ENCODE measurements at places on chromosomes 11 and 22.

- no peak for DNase-seq
Observed at GRCh38 chr11:65852508-65853245, 5.3 kb downstream of the CFL1 start.

- DNase-seq: no peak
Observed at GRCh38 chr11:102583141-102583873, 41.8 kb downstream of the MMP20 start.

DNA sequence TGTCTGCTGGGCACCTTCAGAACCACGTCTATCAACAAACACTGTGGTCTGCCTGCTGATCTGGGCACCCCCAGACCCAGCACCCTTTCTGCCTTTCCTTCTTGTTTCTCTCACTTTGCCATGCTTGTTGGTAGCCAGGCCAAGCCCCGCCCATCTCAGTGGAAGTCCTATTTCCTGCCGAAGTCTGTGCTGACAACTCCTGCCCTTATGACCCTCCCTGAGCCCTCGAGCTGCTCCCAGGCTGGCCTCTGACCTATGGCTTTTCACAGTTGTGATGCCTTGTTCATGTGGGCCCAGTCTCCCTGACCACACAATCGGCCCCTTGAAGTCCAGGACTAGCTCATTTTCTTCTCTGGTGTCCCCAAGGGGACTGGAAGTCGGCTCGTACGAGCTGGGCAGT is 132.1 kb downstream of the DSCAML1 start:
- DNase-seq: no peak

- DNase-seq: no peak
Observed at GRCh38 chr11:61923166-61924063, 6.0 kb upstream of the RAB3IL1 start.

DNA sequence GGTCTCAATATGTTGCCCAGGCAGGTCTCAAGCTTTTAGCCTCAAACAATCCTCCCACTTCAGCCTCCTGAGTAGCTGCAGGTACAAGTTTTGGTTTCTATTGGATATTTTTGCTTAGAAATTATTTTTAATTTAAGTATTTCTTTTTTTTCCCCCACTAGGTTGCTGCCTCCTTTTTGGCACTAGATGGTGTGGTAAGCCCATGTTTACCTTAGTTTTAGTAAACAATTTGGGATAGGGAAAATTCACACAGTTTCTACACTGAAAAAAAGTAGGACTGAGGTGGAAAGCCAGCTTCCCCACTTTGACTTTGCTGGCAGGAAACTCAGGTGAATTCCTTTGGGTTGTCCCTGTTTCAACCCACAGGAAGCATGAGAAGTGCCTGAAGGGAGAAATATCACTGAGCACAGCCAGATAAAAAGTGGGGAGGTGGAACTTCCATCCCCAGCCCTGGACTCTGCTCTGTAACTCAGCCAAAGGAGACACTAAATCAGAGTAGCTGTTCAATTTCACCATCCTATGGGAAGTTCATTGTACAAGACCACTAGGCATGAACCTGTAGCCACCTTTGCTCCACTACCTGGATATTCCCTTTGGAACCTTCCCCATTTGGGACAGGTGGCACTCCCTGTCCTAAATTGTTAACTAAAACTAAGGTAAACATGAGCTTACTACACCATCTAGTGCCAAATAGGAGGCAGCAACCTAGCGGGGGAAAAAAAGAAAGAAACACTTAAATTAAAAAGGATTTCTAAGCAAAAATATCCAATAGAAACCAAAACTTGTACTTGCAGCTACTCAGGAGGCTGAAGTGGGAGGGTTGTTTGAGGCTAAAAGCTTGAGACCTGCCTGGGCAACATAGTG is 154.4 kb upstream of the FAT3 start:
- no peak for DNase-seq

DNA sequence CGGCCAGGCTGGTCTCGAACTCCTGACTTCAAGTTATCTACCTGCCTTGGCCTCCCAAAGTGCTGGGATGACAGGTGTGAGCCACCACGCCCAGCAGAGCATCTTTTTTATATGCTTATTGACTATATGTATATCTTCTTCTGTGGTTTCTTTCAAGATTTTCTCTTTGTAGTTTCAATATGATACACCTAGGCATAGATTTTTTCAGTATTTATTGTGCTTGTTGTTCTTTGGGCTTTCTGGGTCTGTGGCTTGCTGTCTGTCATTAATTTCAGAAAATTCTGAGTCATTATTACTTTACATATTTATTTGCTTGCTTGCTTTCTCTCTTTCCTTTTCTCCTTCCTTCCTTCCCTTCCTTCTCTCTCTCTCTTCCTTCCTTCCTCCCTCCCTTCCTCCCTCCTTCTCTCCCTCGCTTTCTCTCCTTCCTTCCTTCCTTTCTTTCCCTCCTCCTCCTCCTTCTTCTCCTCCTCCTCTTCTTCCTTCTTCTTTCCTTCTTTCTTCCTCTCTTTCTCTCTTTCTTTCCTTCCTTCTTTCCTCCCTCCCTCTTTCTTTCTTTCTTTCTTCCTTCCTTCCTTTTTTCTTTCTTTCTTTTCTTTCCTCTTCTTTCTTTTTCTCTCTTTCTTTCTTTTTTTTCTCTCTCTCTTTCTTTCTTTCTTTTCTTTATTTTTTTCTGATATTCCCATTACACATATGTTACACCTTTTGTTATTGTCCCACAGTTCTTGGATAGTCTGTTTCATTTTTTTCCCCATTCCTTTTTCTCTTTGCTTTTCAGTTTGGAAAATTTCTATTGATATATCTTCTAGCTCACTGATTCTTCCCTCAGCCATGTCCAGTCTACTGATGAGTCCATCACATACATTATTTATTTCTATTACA is 10.9 kb upstream of the DCHS1 start:
- no peak for DNase-seq

DNA sequence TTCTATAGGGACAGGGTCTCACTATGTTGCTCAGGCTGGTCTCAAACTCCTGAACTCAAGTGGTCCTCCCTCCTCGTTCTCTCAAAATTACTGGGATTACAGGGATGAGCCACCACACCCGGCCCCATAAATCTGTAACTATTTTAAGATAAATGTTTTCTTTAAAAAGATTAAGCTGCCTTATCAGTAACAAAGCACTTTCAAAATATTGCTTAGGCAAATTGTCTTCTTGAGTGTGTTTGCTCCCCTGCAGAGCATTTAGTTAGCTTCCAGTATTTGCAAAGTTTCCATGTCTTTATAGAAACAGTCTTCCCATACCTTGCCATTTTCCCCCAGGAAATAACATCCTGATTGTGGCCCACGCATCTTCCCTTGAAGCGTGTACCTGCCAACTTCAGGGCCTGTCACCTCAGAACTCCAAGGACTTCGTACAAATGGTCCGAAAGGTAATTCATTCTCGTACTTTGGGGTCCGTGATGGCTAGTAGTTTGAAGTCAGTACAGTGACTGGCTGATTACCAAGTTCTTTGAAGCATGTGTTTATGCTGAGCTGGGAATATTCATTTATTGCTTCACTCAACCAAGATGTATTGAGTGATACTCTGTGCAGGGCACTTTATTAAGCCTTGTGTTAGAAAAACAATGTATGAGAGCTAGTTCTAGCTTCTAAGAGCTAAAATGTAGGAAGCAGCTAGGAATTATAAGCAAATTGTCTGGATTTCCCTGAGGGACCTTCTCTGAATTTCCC is 30.4 kb upstream of the CRTAM start:
- DNase-seq: no peak

- no peak for DNase-seq
Observed at GRCh38 chr22:37187552-37187890, 526 bp downstream of the C1QTNF6 start.

DNA sequence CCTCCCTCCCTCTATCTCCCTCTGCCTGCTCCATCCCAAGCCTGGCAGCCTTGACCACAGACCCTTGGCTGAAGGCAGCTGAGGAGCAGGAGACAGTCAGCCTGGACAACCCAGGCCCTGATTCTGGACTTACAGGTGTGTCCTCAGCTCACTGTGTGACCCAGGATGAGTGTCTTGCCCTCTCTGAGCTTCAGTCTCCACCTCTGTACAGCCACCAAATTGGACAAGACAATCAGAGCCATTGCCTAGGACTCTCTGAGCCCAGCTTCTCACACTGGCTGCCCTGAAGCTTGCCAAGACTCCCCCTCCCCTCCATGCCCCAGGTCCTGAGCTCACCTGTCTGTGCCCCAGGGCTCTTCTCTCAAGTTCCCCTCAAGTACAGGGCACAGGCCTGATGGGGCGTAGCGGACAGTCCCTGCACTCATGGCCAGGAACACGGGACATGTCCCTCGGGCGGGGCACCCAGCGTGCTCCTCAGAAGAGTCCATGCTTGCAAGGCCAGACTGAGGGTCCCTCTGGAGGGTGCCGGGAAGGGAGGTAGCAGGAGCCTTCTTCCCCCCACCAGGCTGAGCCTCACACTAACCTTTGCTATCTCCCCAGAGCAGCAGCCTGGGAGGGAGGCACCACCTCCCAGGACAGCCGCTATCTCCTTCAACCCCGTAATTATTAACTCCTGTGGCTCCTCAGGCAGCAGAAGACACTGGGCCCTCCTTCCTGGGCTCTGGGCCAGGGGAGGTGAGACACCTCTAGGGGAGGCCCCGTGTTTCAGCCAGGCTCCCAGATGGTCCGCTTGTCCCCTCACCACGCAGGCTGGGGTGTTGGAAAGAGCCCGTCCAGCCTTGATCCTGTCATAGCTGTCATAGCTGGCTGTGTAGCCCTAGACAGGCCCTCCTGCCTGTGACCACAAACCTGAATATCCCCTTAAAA is 2.6 kb upstream of the RAB3IL1 start:
- no peak for DNase-seq

- DNase-seq: no peak
Observed at GRCh38 chr11:132772703-132773545, 759.4 kb downstream of the OPCML start.

DNA sequence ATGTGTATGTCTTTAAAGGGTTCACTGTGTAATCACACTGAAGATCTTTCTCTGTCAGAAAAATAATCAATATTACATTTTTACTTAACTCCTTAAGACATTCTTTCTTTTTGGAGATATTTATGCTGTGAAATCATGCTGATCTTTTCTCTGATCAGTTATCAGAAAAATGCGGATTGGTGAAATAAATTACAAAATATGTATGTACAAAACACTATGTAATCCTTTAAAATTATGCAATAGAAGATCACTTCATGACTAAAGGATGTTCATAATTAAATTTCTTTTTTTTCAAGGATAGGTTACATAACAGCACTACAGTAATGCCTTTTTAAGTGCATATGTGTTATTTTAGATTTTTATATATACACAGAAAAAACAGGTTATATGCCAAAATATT is 24.7 kb downstream of the BTBD10 start:
- DNase-seq: no peak

GRCh38 chr11:1157645-1158591 is at the start of gene MUC5AC:
MUC5AC (plus strand) TSS chr11:1157953; CDS start chr11:1158000, 47 bp downstream.
- no peak for DNase-seq

- DNase-seq: no peak
Observed at GRCh38 chr11:103997082-103997481, 39.4 kb upstream of the DDI1 start.

- DNase-seq: no peak
Observed at GRCh38 chr11:66081505-66081904, 11.4 kb downstream of the PACS1 start.

- no peak for DNase-seq
Observed at GRCh38 chr11:14529951-14530350, 9.8 kb upstream of the PSMA1 start.

DNA sequence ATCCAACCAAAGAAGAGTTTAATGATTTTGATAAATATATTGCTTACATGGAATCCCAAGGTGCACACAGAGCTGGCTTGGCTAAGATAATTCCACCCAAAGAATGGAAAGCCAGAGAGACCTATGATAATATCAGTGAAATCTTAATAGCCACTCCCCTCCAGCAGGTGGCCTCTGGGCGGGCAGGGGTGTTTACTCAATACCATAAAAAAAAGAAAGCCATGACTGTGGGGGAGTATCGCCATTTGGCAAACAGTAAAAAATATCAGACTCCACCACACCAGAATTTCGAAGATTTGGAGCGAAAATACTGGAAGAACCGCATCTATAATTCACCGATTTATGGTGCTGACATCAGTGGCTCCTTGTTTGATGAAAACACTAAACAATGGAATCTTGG is 23.9 kb downstream of the KDM4D start:
- DNase-seq: no peak

GRCh38 chr11:110199184-110199981 is 97.0 kb downstream of the RDX start:
- DNase-seq: no peak

GRCh38 chr11:9859554-9860305 is 195.9 kb downstream of the SWAP70 start:
- no peak for DNase-seq

- no peak for DNase-seq
Observed at GRCh38 chr11:67079065-67079705, 22.5 kb downstream of the RHOD start.

DNA sequence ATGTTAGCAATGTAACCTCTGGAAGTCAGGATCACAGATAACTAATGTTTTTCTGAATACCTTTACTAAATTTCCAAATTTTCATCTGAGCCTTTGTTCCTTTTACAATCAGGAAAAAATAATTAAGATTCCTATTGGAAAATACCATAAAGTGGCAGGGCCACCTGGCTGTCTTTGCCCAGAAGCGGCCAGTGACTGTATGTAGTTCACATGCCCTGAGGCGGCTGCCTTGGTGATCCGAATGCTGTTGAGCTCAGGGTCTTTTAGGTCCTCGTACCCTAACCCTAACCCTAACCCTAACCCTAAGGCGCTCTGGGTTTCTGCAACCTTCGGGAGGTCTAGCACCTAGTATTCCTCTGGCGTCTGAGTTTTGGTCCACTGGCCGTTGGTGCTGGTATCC is 8.5 kb upstream of the ARFGAP3 start:
- DNase-seq: no peak

Data from NCI-H1436 treated with DMSO at 0.1 percent for 48 hours (cell line).